SK-N-DZ (cell line): ENCODE measurements at places on chromosomes 11 and 22.

DNA sequence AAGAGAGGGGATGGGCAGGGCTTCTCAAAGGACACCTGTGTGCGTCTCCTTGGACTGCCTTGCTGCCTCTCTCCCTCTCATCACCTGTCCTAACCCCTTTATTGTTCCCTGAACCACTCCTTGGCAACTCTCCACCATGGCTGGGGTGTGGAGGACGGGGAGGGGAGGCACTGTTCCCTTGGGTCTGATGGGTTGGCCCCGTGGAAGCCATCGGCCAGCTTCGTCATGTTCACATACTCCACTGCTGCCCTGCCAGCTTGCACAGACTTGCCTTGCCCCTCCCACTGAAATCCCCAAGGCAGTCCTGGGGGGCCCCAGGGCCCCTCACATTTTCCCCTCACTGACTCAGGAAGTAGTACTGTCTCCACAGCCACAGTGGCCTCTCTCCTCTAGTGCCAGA lies 36.1 kb upstream of the LRRC32 start:
- DNase-seq: no peak

- no peak for DNase-seq
These were observed 97.7 kb upstream of the FGF3 start for GRCh38 chr11:69916806-69917387.

- DNase-seq: no peak
These were observed 32.9 kb downstream of the CDON start for GRCh38 chr11:126029805-126030204.

GRCh38 chr11:115806056-115806455 lies 301.8 kb upstream of the CADM1 start:
- no peak for DNase-seq

DNA sequence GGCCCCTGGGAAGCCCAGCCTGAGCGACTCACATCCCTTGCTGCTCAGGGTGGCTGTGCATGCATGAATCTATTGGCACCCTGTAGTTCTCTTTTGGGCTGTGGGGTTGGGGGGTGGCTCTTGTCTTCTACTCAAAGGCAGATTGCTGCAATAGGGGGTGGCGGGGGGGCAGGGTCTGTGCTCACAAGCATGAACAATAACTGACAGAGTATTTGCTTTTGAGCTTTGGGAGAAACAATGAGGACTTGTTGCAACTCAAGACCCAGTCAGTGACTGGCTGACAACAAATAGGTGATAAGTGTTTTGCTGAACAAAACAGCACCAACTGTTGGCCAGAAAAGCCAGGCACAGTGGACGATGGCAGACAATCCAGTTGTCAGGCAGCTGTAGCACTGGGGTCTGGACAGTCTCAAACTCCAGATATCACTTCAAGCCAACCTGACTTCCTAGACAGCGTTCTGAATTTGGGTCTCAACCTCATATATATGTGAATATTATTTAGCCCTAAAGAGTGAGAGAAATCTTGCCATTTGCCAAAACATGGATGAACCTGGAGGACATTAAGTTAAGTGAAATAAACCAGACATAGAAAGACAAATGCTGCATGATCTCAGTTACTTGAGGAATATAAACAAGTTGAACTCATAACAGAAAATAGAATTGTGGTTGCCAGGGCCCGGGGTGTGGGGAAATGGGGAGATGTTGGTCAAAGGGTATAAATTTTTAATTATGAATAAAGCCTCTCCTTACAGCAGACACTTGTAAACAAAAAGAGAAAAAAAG lies 61.7 kb downstream of the ME3 start:
- DNase-seq: peak; percentile 60

DNA sequence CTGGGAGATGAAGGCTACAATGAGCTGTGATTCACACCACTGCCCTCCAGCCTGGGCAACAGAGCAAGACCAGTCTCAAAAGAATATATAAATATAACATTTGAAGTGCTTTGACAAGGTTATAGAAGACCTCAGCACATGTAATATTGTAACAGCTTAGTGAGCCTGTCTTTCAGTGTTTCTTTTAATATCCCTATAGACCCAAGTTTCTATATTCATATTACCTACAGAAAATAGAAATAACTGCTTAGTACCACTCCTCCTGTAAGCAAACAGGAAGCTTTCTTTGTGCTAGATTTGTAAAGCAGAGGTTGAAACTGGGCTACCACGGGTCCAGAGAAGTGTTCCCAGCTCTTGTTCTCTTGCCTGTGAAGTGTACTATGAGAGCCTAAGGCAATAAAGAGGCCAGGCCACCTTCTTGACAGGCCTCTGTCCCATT lies 68.2 kb downstream of the PPP2R1B start:
- DNase-seq: no peak

DNA sequence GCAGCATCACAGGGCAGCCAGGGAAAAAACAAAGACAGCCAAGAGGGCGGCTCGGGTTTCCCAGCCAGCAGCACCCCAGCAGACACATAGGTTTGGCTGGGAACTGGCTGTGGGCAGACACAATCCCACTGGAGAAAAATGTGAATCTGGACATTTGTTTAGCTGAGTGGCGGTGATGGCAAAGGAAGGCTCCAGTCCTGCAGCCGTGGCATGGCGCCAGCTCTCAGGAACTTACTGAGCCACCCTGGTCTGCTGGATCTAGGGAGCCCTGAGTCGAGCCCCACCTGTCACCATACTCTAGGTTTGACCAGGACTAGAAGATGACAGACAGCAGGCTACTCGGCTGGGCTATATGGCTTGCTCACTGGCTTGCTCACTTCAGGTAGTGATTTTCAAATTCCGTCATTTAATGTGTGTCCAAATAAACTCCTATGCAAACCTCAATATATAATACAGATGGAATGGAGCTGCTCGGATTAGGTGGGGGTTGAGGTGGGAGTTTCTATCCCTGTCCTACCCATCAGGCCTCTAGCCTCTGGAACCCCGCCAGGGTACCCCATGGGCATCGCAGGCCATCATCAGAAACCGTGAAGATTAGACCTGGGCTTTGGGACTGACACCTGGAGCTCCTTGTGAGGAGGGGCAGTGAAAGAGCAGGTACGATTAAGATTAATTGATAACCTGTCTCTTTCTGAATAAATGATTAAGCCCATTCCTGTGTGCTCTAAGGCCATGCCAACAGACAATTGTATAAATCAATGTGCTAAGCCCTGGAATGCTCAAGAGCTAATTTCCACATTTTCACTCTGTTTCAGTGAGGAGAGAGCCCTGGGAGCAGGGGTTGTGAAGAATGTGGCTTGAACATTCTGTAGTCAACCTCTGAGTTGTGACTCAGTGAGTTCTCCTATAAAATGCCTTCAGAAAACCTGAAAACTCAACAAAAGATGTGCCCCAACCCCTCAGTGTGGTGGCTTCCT lies 42.5 kb downstream of the GALNT18 start:
- no peak for DNase-seq

DNA sequence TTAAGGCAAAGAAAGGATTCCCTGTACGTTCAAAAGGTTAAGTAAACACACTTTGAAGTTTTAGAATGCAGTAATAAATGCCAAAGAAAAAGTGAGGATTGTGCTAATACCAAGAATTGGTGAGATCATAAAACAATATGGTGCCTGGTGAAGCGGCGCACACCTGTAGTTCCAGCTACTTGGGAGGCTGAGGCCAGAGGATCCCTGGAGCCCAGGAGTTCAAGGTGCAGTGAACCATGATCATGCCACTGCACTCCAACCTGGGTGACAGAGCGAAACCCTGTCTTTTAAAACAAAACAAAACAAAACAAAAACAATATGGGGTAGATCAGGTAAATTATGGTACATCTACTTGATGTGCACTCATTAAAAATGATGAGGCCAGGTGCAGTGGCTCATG lies 73.4 kb upstream of the APOA1 start:
- no peak for DNase-seq

- no peak for DNase-seq
These were observed 11.2 kb downstream of the IL10RA start for GRCh38 chr11:117997406-117997805.

GRCh38 chr11:125418396-125418795 lies 77.7 kb downstream of the FEZ1 start:
- DNase-seq: no peak

- DNase-seq: no peak
These were observed 22.4 kb upstream of the PARVA start for GRCh38 chr11:12354750-12355545.
